ENCODE measurements at places on chromosomes 1 and 21. TPM values are rescaled to one million over a fixed set of nuclear protein-coding genes. Genes with fewer than 3 reads are reported as not detected.

GRCh38 chr1:77538956-77539518 is 143.4 kb downstream of the ZZZ3 start:
- DNase-seq: no peak

DNA sequence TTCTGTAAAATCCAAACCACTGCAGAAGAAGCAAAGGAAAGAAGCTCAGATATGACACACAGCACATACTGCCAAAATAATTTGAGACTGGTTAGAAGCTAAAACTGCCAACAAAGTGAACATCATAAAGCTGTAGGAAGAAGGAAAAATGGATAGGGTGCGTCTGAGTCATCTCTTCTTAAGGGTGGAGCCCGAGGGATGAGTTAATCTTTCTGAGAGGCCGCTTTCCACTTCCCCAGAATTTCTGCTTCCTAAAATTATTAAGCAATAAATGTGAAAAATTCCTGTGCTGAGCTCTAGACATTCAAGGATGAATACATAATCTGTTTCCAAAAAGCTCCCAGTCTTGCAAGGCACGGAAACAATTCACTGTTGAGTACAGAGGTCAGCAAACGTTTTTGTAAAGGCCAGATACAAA is 20.1 kb downstream of the PPT1 start:
- DNase-seq: no peak

DNA sequence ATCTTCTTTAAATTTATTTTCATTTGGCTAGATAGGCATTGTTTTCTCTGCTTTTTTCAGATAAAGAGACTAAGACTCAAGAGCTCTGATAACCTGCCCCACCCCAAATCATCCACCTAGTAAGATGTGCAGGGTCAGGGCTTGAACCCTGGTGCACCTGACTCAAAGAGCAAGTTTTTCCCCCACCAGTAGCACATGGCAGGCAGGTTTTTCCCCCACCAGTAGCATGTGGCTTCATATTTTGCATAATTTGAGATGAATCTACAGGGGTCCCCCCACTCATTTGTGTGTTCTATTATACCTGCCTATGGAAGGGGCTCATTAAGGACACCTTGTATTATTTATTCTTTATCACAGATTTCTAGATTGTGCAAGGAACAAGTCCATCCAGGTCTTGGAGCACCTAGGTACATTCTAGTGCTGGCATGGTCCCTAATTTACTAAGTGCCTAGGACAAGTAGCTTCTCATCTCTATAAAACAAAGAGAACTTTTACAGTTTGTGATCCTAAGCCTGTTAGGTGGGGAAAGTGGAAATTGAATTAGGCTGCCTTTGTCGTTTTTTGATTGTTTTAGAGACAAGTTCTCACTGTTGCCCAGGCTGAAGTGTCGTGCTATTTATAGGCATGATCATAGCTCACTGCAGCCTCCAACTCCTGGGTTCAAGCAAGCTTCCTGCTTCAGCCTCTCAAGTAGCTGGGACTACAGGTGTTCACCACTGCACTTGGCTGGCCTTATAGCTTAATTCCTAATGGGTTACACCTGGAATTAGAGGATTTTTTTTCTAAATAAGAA is 13.2 kb upstream of the CTSE start:
- no peak for DNase-seq

DNA sequence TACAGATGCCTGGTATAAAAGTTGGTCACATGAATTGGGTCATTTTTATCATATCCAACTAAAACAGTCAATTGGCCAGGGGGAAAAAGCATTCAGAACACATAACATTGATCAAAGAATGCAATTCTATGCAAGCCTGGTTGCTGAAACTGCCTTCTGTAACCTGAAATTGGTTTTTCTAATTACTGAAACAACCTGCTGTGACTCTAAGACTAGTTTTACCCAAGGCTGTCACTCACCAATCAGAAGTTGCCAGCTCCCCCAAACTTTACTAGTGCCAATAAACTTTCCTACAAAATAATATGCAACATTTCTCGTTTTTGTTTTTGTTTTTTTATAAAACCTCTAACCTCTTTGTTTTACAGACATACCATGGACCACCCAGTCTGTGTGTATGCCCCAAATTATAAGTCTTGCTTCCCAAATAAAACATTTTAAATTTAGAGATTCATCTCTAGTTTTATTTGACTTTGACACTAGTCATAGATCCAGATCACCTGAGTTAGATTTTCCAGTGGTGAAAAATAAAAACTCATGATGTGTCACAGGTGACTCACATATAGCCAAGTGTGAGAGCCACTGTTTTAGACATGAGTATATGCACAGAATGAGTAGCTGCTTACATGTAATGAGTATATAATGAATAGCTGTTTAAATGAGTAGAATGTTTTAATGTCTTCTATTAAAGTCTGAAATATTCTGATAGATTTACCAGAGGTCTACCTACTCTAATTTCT is 64.2 kb upstream of the CR2 start:
- no peak for DNase-seq

DNA sequence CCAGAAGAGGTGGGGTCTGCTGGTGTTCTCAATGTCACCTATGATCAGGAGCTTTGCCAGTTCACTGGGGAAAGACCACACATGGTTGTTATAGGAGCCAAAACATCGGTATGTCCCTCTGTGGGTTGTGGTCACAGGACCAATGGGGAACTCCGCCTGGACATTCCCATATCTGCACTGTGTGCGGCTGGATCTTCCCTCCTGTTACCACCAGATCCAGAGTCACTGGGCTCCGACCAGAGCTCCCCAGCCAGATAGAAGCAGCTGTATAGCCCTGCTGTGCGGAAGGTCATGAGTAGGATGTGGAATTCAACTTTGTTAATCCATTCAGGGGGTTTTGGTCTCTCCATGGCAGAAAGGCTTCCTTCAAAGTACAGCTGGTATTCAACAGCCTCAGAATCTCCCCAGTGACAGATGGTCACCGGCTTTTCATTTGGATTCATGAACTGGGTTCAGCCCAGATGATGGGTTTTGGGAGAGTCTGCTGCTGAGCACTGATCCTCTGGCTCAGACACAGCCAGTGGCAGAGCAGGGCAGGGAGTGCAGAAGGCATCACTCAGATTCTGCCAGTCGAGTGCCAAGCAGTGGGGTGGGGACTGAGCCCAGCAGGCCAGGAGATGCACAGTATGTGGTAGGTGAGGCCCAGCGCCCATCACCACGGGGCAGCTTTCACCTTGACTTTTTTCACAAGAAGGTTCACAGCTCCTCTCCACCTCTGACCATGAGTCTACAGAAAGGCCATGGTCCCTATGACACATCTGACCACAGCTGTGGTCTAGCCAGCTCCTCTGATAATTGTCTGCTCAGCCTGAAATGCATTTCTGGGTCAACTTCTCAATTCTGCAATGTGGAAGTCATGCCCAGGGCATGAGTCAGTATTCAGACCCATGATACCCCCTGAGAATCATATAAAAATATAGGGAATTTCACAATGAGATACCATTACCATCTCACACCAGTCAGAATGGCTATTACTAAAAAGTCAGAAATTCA is 2.9 kb upstream of the SHCBP1L start:
- DNase-seq: no peak

The MKNK1 gene
- 29.4 TPM for total RNA-seq

DNA sequence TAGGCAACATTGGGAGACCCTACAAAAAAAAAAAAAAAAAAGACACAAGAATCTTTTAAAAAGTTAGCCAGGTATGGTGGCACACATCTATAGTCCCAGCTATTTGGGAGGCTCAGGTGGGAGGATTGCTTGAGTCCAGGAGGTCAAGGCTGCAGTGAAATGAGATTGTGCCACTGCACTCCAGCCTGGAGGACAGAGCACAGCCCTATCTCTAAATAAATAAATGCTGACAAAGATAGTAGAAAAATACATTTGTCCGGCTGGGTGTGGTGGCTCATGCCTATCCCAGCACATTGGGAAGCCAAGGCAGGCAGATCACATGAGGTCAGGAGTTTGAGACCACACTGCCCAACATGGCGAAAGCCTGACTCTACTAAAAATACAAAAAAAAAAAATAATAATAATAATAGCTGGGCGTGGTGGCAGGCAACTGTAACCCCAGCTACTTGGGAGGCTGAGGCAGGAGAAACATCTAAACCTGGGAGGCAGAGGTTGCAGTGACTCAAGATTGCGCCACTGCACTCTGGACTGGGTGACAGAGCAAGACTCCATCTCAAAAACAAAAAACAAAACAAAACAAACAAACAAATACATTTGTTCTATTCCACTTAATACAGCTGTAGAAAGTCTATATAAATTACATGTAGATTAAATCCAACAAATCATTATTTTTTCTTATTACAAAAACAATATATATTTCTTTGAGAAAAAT is 48.5 kb downstream of the PHACTR4 start:
- no peak for DNase-seq

The LCE1B gene
- total RNA-seq: not detected

GRCh38 chr1:178847396-178847849 is 23.5 kb downstream of the ANGPTL1 start:
- DNase-seq: no peak

DNA sequence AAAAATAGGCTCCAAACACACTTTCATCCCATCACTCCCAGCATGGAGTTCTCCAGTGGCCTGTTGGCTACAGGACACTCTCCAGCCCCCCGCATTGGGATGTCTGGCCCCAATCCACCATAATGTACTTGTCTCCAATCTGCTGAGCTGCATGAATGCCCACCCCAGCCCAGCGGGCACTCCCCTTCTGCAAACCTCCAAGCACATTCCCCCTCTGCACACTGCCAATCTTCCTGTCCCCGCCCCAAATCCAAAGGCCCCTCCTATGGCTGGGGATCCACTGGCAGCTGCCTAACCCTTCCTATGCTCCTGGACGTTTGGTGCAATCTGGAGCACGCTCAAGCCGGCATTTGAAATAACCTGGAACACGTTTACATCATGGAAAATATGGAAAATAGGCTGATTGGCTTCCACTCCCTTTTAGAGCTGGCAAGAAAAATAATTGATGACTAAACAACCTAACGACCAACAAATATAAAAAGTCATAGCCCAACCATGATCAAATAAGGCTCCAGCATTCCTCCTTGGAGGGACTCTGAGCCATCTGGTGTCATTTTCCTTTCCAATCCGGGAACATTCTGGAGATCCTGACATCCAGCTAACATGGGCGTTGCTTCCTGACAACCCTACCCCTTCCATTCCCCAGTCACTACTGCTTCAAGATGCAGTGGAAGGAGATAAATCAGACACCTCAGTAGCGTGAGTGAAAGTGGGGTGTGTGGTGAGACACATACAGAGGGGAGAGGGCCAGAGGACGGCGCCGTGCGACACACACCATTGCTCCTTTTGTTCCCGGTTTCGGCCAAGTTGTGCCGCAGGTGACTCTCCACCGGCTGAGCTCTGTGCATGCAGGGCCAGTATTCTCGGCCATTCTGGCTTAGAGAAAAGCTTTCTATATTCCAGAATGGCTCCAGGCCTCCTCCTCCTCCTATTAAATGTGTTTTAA is 41.6 kb downstream of the PDE9A start:
- no peak for DNase-seq

DNA sequence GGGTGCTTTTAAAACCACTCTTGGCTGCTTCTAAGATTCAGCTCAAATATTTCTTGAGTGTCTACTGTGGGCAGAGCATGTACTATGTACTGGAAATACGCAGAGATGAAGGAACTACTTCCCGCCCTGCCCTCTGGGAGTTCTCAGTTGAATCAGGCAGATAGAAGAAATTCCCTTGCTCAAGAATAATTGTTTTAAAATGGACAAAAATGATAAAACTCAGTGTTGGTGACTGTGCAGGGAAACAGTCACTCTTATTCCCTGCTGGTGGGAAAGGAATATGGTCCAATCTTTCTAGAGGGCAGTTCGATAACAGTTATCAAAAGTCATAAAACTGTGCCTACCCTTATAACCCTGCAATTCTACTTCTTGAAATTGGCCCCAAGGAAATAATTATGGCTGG is 16.9 kb upstream of the GRHL3 start:
- DNase-seq: no peak

- no peak for DNase-seq
Measured at GRCh38 chr1:85153149-85153891, 47.5 kb downstream of the SYDE2 start.

DNA sequence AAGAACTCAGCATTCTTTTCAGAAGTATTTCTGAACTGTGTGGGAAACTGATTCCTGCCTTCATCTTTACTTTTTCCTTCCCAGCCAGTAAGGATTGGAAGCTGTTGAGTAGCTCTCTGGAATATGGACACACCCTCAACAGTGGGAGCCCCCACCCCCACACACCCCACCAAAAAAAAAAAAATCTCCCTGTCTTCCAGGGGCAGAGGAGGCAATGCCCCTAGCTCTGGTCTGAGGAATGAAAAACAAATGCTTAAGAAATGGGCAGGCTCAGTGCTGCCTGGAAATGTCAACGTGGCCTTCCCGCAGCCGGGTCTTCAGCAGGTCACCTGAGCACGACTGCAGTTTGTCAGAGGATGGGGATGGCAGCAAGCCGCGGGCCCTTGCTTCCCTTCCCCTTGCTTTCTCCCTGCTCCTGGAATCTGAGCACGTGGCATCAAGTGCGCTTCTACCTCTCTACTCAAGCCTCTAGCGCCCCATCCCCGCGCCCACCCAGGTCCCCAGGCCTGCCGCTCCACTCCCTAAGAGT is 479 bp downstream of the RGS16 start:
- DNase-seq: no peak

- DNase-seq: no peak
Measured at GRCh38 chr1:29921741-29922140, 685.4 kb downstream of the PTPRU start.

The F11R gene
- 66.8 TPM for total RNA-seq

- no peak for DNase-seq
Measured at GRCh38 chr1:89780721-89781120, 40.1 kb upstream of the LRRC8D start.

The IBA57 gene
- 9.5 TPM for total RNA-seq

DNA sequence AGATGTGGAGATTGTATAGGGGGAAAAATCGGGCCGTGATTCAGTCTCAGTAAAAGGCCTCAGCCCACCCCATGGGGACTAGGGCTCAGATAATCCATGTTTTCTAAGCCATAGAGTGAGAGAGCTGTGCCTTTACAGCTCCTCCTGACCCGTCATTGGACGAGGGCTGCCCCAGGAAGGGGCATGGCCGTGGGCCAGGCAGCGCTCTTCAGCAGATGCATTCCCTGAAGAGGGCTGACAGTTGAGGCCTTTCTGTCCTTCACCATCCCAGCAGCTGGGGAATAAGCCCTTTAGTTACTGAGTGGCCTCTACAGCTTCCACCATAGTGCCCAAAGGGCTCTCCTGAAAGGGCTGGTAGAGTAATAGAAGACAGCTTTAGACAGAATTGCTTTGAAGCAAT is 57.2 kb downstream of the ST3GAL3 start:
- DNase-seq: no peak

DNA sequence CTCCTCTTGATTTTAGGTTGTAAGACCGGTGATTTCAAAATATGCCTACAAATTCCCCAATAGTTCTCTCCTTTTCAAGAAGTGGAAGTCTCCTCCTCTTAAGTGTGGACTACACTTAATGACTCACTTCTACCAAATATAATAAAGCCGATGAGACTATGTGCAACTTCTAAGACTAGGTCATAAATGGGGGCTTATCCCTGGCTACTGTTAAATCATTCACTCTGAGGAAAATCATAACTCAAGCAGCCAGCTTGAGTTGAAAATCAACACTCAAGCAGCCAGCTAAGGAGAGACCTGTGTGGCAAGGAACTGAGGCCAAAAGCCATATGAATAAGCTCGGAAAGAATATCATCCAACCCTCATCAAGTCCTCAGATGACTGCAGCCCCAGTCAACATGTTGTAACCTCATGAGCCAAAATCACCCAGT is 49.6 kb upstream of the PSMG1 start:
- DNase-seq: no peak

- DNase-seq: no peak
Measured at GRCh38 chr1:246878551-246878950, 53.2 kb downstream of the AHCTF1 start.

Measured in type B pancreatic cell (in vitro differentiated cells).